ENCODE measurements at places on chromosomes 1 and 21.

DNA sequence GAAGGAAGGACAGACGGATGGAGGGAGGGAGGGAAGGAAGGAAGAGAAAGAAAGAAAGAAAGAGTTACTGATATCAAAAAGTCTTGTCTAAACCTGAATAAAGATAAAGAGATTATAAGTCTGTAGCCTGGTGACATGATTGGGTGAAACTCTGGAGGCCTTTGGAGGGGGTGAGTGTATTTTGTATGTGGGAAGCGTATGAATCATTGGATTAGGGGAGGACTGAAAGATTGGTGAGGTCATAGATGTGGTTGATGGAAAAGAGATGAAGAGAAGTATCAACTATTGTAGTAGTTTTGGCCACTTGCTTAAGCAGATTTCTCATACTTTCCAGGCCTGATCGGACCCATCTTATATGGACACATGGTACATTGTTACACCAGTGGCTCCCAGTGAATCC, 11.5 kb upstream of the KCNJ6 start:
- DNase-seq: no peak

- no peak for DNase-seq
Measured at GRCh38 chr1:22442212-22442894, 9.3 kb upstream of the ZBTB40 start.

- no peak for DNase-seq
Measured at GRCh38 chr1:199157494-199157893, 518.7 kb downstream of the PTPRC start.

GRCh38 chr1:165494949-165495857, 48.6 kb upstream of the LRRC52 start:
- DNase-seq: no peak

DNA sequence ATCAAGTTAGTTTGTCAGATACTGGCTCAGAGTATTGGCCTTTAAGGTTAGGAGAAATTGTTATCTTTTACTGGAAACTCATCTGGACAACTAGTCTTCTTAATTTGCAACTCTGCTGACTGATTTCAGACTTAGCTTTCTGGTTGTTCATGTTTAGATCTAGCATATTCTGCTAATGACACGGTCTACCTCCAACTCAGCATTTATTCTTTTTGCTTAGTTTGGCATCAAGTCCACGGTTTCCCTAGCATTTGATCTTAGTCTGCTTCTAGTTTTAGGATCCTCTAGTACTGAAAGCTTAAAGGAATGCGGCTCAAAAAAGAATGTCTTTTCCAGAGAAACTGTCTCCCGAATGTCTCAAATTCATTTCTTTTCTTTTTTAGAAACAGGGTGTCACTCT, 75.6 kb upstream of the SLFNL1 start:
- DNase-seq: peak; percentile 50
